ENCODE measurements at places on chromosomes 12 and 14. TPM values are rescaled to one million over a fixed set of nuclear protein-coding genes. Genes with fewer than 3 reads are reported as not detected.
A peak's percentile ranks its signal among the peaks of the same experiment; 100 is the strongest.

- H3K36me3 ChIP-seq: no peaks in the 10 kb centered on the region
- H3K4me3 ChIP-seq: no peak overlapping the region
- H3K27me3 ChIP-seq: no peaks in the 10 kb centered on the region
- no peak overlapping the region for H3K27ac ChIP-seq
Measured at GRCh38 chr12:58067610-58068387, 126.4 kb downstream of the ATP23 start.

- H3K4me1 ChIP-seq: no peaks in the 10 kb centered on the region
- no peak overlapping the region for H3K4me3 ChIP-seq
- peaks cover 10% of the 10 kb centered on the region for H3K27me3 ChIP-seq
Measured at GRCh38 chr12:49784756-49785409, 43.3 kb downstream of the NCKAP5L start.

DNA sequence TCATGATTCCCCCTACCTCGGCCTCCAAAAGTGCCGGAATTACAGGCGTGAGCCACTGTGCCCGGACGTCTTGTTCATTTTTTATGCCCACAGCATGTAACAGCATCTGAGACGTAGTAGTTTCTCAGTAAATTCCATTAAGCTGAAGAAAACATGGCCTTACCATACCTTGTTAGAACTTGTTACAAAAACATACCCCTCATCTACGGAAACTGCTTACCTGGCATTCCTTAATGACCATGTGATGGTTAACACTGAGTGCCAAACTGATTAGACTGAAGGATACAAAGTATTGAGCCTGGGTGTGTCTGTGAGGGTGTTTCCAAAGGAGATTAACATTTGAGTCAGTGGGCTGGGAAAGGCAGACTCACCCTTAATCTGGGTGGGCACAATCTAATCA, 186.8 kb downstream of the CEP128 start:
- H3K27me3 ChIP-seq: no peaks in the 10 kb centered on the region
- H3K36me3 ChIP-seq: no peaks in the 10 kb centered on the region
- no peaks in the 10 kb centered on the region for H3K4me1 ChIP-seq
- no peak overlapping the region for H3K27ac ChIP-seq

DNA sequence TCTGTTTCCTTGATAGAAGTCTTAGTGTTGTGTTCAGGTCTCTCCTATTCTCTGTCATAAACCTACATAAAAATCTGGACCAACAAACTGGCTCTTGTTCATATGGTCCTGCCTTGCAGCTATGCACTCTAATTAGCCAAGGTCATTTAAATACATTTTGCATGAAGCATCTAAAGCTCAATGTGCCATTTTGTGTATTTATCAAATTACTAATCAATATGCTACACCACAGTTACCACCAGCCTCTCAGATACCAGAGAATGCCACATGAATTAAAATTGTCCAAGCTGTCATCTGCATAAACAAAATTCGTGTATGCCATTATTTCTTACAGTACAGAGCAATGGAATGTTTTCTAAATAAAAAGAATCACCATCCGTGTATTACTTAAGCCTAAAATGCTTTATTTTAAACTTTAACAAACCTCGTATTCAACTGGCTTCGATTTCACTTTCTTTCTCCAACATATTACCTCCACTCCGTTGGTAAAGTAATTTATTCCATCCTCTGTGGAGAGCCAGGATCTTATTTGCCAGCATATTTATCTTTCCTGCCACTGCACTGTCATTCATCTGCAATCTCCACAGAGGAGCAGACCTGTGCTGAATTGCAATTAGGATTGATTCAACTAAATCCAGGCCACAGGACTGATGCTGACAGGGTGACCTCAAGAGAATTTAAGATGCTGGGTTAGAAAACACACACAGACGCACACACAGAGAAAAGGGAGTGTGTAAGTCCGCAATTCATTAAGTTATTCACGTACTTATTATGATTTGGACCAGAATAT, 284.1 kb upstream of the FOXG1 start:
- no peaks in the 10 kb centered on the region for H3K27me3 ChIP-seq
- H3K27ac ChIP-seq: no peak overlapping the region
- H3K4me1 ChIP-seq: no peaks in the 10 kb centered on the region
- H3K4me3 ChIP-seq: no peak overlapping the region
- no peak for DNase-seq

GRCh38 chr12:106341086-106341877, 16.3 kb upstream of the POLR3B start:
- H3K27ac ChIP-seq: no peak overlapping the region
- H3K27me3 ChIP-seq: no peaks in the 10 kb centered on the region
- H3K4me1 ChIP-seq: peaks cover 23% of the 10 kb centered on the region
- H3K4me3 ChIP-seq: no peak overlapping the region

DNA sequence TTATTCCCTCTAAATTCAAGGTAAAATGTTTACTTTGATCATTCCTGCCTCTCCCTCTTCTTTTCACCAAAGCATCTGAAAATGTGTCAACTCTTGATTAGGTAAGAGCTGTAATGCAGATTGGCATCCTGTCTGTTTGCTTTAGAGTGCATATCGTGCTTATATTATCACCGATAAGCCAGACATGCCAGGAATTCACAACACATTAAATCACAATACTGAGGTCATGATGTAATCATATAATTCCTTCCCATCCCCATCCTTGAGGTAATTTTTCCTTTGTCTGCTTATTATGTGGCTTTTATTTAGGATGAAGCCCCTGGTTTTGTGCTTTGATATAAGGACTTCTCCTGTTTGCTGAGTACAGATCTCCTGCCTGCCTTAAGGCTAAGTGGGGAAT, 10.2 kb downstream of the DDX47 start:
- no peak for DNase-seq
- no peaks in the 10 kb centered on the region for H3K27me3 ChIP-seq
- H3K4me1 ChIP-seq: peaks cover 21% of the 10 kb centered on the region
- no peak overlapping the region for H3K27ac ChIP-seq
- H3K36me3 ChIP-seq: peaks cover 14% of the 10 kb centered on the region

- no peak overlapping the region for H3K4me3 ChIP-seq
- no peak for DNase-seq
- H3K27ac ChIP-seq: no peak overlapping the region
- H3K4me1 ChIP-seq: no peaks in the 10 kb centered on the region
- peaks cover 16% of the 10 kb centered on the region for H3K27me3 ChIP-seq
- no peaks in the 10 kb centered on the region for H3K36me3 ChIP-seq
Measured at GRCh38 chr14:36091096-36091495, 85.4 kb downstream of the PTCSC3 start.

GRCh38 chr14:49621114-49621881, 699 bp downstream of the MGAT2 start:
- H3K4me1 ChIP-seq: peaks cover 63% of the 10 kb centered on the region
- H3K27me3 ChIP-seq: no peaks in the 10 kb centered on the region
- peak overlapping the region; percentile 98 for H3K4me3 ChIP-seq
- H3K36me3 ChIP-seq: peaks cover 6% of the 10 kb centered on the region
- peak overlapping the region; percentile 99 for H3K27ac ChIP-seq

DNA sequence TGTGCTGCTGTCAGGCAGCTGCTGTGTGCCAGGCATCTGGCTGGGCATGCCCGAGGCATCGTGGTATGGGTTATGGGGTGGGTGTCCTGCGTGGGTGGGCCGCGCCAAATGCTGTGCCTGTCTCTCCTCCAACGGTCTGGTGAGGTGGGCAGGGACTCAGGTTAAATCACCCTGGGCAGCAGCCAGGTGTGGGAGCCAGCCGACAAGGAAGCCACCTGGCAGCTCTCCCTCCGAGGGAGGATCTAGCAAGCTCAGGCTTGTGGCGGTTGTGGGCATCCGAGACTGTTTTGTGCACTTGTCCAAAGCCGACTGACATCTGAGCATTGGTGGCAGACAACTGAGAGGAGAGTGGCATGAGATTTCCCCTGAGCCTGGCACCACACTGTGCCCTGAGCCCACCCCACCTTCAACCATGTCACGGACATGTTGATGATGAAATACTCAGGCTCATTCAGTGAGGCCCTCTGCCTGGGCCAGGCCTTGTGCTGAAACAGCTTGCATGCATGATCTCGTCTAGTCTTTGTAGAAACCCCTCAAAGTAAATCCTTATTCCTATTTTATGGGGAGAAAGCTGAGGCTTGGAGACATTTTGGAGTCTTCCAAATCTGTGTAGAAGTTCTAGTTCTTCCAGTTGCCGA, 181.8 kb upstream of the MYL2 start:
- H3K27ac ChIP-seq: peak overlapping the region; percentile 79
- H3K4me3 ChIP-seq: no peak overlapping the region
- DNase-seq: no peak

DNA sequence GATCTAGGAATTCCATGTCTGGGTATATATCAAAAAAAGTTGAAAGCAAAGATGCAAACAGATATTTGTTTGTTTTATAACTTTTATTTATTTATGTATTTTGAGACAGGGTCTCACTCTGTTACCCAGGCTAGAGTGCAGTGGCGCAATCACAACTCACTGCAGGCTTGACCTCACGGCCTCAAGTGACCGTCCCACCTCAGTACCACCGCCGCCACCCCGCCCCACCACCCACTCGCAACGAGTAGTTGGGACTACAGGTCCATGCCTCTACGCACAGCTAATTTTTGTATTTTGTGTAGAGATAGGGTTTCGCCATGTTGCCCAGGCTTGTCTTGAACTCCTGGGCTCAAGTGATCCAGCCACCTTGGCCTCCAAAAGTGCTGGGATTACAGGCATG, 66.5 kb upstream of the KTN1 start:
- DNase-seq: no peak
- no peaks in the 10 kb centered on the region for H3K27me3 ChIP-seq
- H3K4me1 ChIP-seq: no peaks in the 10 kb centered on the region

DNA sequence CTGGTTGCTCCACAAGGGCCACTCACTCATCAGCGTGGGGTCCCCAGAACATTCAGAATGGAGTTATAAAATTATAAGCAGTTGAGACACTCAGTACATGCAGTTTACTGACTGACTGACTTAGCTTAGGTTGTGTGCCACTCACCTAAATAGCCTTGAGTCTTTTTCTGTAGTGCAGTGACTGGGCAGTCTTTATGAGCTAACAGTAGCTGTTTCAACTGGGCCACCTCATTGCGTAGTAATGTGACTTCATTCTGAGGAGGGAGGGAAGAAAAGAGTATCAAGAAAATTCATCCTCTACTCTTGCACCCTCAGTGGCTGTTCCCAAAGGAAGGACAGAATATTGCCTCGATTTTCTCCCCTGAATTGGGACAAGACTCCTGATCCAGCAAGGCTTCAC, 15.8 kb upstream of the NPFF start:
- H3K27me3 ChIP-seq: no peaks in the 10 kb centered on the region
- H3K4me3 ChIP-seq: no peak overlapping the region
- H3K4me1 ChIP-seq: no peaks in the 10 kb centered on the region
- H3K27ac ChIP-seq: no peak overlapping the region
- no peak for DNase-seq

DNA sequence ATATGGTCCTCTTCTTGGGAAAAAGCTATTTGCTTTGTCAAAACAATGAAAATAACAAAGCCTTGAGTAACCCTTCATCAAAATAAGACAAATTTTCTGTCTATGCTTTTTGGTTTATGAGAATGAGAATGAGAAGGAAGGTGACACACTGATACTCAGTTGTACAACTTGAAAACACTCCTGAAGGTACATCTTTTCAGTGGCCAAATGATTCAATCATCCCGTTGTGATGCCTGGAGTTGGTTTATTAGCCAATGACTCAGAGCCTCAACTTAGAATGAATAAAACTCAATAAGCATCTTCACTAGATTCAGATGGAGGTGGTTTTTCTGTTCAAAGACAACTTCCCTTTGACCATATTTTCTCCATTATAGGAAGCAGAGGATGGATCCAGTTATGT, 7.8 kb upstream of the CALM1 start:
- no peak overlapping the region for H3K27ac ChIP-seq
- H3K4me3 ChIP-seq: no peak overlapping the region
- H3K36me3 ChIP-seq: no peaks in the 10 kb centered on the region
- H3K27me3 ChIP-seq: no peaks in the 10 kb centered on the region
- no peak for DNase-seq

GRCh38 chr14:30559638-30560091, 707 bp downstream of the G2E3 start:
- peaks cover 18% of the 10 kb centered on the region for H3K4me1 ChIP-seq
- peak overlapping the region; percentile 99 for H3K27ac ChIP-seq
- H3K36me3 ChIP-seq: peaks cover 12% of the 10 kb centered on the region
- H3K4me3 ChIP-seq: peak overlapping the region; percentile 100

DNA sequence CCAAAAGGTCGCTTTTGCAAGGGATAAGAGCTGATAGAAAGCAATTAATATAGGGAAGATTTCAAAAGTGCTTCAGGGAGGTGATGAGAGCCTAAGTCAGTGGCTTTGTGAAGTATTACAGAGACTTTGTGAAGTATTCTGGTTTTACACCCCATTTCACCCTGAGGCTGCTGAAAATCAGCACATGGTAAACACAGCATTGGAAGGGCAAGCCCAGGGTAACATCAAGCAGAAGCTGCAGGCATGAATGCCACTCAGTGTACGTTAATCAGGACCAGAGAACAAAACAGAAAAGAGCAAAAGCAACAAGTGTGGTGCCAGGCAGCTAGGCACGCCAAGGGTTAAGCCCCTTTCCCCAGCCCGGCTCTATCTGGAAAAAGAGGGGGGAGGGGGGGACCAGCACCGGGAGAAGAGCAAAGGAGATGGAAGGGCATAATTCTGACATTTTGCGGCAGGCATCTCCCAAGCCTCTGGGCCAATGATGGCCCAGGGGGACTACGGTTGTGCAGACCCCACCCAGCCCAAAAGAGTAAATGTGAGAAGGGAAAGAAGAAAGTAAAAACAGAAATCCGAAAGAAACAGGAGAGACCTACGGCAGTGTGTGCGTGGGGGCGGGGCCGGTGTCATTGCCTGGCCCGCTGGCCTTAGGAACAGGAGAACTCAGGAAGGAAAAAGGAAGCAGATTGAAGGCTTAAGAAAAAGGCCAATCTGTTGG, 58.9 kb downstream of the DHRS2 start:
- H3K4me3 ChIP-seq: no peak overlapping the region
- no peak overlapping the region for H3K27ac ChIP-seq

DNA sequence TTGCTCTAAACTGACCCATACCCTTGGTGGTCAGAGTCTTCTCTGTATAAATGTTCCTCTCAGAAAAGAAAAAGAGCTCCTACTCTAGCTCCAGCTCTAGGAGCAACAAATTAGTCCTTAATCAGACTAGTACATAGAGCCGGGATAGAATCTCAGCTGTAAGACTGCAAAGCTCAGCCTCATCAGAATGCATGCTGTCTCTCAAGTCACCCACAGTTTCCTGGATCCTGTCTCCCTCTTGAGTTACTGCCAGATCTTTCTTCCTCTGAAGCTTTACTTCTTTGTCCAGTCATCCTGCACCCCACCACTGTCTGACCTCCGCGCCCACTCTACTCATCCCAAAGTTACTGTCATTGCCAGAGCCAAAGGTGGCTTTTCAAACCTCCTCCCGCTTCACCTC, 139.3 kb upstream of the PRMT8 start:
- no peak overlapping the region for H3K4me3 ChIP-seq
- H3K27me3 ChIP-seq: peaks cover 29% of the 10 kb centered on the region
- H3K27ac ChIP-seq: no peak overlapping the region

GRCh38 chr12:56469007-56469930, 891 bp downstream of the SPRYD4 start:
- peak overlapping the region; percentile 99 for H3K27ac ChIP-seq
- peaks cover 18% of the 10 kb centered on the region for H3K4me1 ChIP-seq
- H3K27me3 ChIP-seq: no peaks in the 10 kb centered on the region

Gene RNASE3
- total RNA-seq: not detected

Gene TAS2R30
- total RNA-seq: 5.0 TPM

Gene NPFF
- not detected for total RNA-seq

Gene SPX
- total RNA-seq: 0.21 TPM

Gene CIT
- 2.3 TPM for total RNA-seq

Gene ARMH4
- total RNA-seq: not detected

Gene ZC2HC1C
- not detected for total RNA-seq

Gene MIPOL1
- not detected for total RNA-seq

Gene MYBPC1
- not detected for total RNA-seq
